Ovary (tissue), 10 donors: ENCODE measurements at places on chromosomes 5 and 9. TPM values are rescaled to one million over a fixed set of nuclear protein-coding genes. Genes with fewer than 3 reads are reported as not detected.
A peak's percentile ranks its signal among the peaks of the same experiment; 100 is the strongest.

Gene SYK
- 12.0 TPM for total RNA-seq

Gene CCNG1
- 211 TPM for total RNA-seq

Gene TRIM7
- 0.34 TPM for total RNA-seq

Gene THBS4
- 10.9 TPM for total RNA-seq

DNA sequence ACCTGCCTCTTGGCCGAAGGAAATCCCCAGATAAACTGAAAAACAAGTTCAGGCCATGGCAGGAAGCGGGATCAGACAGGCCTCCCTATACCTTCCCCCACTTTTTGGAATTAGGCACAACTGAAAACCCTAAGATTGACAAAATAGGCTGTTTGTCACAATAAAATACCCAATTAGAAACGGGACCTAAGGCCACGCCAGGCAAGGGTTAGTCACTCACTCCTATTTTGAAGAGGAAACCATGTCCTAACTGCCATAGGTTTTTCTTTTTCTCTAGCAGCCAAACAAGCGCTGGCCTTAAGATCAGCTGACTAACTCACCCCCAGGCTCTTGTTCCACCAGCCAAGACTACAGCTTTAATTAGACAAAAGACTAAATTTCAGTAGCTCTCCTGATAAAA is 11.9 kb downstream of the FBP2 start:
- DNase-seq, result no peak

DNA sequence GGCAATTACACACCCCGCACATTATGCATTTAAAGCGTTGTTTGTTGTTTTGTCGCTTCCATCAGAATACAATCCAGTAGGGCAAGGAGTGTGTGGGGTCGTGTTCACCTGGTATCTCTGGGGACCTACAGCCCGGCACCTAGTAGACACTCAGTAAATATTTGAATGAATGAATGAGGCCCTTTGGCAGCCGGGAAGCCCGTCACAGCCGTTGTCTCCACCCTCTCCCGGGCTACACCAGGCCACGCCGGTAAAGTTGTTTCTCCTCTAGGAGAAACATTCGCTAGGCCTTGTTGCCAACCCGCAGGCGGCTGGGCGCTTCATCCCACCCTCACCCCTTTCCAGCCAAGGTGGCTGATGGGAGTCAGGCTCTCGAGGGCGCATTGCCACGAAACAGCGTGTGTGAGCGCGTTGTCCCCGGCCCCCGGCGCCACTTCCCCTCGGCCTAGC is 876 bp upstream of the JAK2 start:
- DNase-seq, result no peak

GRCh38 chr9:122261469-122261881 is 3.2 kb downstream of the RBM18 start:
- peak; percentile 23 for DNase-seq

GRCh38 chr9:107567462-107567861 is 77.9 kb upstream of the KLF4 start:
- DNase-seq, result no peak

- no peak for DNase-seq
These were observed 40.6 kb downstream of the IRX2 start for GRCh38 chr5:2710910-2711309.

- no peak for DNase-seq
These were observed 168.0 kb downstream of the PRDM9 start for GRCh38 chr5:23675456-23675855.

- no peak for DNase-seq
These were observed 8.8 kb upstream of the TGFBI start for GRCh38 chr5:136020001-136020382.

DNA sequence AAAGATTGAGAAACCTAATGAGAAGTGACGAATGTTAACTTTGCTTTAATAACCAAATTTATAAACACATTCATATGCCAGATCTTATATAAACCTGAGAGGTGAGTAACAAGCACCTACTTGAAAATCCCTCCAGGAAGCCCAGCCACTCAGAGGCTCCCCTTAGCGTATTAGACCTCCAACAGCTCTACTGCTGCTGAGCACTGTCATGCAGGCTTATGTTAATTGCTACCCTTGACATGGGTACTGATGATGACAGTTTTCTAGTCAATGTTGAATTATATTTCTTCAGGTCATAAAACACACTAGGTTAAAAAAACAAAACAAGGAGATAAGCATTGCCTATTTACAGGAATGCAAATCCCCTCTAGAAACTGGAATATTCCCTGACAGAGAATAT is 161.2 kb downstream of the MPDZ start:
- DNase-seq, result no peak

GRCh38 chr9:1049641-1050040 is 516 bp upstream of the DMRT2 start:
- no peak for DNase-seq

DNA sequence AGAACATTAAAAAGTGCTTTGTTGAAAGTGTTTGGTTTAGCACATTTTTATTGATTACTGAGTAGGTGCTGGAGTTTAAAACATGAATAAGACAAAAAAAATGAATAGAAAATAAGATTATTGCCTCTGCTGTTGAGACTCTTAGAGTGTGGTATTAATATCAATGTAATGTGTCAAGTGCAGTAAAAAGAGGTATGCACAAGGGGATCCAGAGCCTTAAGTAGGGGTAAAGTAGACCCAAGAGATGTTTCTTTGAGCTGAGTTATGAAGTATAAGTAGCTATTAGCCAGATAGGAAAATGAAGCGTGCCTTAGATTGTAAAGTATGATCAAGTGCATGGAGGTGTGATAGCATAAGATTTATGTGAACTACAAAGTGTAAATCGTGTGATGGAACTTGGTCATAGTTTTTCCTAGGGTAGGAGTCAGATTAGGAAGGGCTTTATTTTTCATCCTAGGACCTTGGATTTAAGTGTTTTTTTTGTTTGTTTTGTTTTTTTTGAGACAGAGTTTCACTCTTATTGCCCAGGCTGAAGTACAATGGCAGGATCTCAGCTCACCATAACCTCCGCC is 45.2 kb downstream of the NSD1 start:
- DNase-seq, result no peak

DNA sequence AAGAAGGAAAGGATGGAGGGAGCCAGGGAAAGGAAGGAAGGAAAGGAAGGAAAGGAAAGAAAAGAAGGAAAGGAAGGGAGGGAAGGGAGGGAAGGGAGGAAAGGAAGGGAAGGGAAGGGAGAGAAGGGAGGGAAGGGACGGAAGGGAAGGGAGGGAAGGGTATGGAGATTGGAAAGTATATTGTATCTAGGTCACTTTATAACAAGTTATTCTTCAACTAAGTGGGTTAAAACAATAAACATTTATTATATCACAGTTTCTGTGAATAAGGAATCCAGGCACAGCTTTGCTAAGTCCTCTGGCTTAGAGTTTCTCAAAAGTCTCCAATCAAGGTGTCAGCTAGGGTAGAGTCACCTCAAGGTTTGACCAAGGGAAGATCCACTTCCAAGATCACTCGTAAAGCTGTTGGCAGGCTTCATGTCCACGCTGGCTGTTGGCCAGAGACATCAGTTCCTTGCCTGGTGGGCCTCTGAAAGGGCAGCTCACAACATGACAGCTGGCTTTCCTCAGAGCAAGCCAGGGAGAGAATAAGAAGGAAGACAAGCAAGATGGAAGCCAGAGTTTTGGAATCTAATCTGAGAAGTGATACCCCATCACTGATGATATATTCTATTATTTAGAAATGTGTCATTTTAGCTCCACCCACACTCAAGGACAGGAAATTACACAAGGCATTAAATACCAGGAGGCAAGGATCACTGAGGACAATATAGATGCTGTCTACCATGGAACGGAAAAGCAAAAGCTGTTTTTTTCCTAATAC is 105.1 kb downstream of the DEPDC1B start:
- DNase-seq, result no peak

DNA sequence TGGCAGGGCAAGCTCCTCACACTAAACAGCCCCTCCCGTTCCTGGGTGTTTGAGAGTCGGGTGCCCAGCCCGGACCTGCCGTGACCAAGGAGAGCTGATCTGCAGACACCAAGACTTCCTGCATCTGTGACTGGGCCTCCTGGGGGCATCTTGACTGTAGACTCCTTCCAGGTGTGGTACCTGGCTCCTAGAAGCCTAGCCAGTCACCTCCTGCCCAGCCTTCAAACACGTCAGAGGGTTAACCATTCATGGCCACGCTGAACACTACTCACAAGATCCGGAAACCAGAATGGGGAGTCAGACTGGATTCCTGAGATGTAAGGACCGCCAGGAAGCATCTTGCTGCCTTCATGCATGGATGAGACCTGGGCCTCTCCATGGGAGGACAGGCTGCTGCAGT is 3.7 kb upstream of the LCN2 start:
- no peak for DNase-seq

- no peak for DNase-seq
These were observed 171.5 kb upstream of the GNA14 start for GRCh38 chr9:77819657-77820056.
